ENCODE measurements at places on chromosomes 5 and 9.

DNA sequence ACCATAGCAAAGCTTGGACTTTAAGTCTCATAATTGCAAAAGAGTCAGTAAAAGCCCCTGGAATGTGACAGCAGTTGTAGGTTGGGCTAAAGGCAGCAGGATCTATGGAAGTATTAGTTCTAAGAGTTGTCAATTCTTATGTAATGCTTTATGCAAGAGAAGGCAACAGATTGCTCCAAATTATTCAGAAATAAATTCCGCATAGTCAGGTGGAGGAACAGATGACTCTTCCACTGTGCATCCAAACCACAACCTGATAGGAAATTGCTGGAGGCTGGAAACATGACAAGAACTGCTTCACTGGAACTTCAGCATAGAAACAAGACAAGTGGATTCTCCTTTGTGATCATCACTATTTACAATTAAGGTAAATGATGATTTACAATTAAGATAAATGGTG, 101.0 kb downstream of the STARD4 start:
- no peak for DNase-seq

GRCh38 chr9:70949239-70949638, 172.2 kb downstream of the TRPM3 start:
- DNase-seq = no peak

GRCh38 chr9:83425240-83425639, 113.0 kb downstream of the FRMD3 start:
- DNase-seq = no peak

- DNase-seq = no peak
These were observed 9.0 kb downstream of the COL5A1 start for GRCh38 chr9:134650431-134651190.

DNA sequence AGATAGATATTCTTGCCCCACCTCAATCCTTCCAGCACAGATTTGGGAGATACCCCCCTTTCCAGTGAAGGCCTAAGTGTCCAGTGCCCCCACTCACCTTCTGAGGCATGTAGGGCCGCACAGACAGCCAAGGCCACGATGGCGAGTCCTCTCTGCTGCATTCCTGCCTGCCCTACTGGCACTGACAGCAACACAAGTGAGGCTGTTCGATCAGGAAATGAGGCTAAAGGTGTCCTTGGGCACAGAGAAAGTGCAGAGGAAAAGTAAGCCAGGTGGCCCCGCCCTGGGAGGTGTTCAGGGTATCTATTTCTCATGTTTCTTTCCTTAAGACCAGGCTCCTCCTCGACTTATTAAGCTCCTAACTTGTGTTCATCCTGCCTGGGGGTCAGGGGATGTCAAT, at the start of gene CCL28:
TSS of gene CCL28 (minus strand) at position 236 of the 400 bp plus-strand sequence. CDS start at position 161, 75 bp downstream.
- no peak for DNase-seq

- DNase-seq = no peak
These were observed 39.6 kb downstream of the ZNF608 start for GRCh38 chr5:124706729-124707361.

DNA sequence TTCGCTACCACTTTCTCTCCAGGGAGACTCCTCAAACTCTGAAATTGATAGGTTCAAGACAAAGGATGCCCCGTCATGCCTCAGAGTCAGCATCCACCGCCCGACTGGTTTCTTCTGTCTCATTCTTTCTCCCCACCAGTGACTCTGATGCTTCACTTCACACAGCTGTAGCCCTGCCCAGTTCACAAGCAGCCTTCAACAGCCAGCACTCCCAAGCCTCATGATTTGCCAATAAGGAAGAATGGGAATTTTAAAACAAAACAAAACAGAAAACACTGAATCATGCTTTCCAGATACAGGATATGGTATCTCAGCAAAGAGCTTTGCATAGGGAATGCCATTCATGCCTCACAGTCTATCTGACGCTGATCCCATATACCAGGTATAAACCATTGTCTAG, 371.2 kb upstream of the RORB start:
- DNase-seq = no peak

DNA sequence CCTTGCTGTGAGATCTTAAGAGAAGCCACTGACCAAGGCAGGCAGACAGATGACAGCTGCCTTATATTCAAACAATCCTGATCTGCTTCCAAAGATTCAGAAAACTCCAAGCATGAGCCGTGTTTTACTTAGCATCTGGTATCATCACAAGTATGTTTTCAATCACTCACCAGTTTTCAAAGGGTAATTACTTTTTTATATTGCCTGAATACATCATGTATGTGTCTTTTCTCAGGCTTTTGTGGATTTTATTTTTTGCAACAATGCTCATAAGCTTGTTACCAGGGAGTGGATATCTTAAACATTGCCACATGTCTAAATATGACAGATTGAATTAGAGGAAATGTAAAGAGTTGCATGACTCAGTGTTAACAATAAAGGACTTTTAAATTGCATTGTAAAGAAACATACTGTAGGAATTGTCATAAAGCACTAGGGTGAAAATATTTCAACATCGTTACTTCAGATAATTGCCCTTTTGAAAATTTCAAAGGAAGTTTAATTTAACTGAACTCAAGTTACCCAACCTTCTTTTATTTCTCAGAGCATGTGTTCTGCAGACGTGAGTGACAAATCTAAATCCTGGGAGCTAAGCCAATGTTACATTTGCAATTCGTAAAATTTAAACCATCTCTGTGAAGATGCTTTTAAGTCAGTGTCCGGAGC, 326.1 kb downstream of the PLK2 start:
- DNase-seq = peak; percentile 87

GRCh38 chr5:137470111-137470920, 28.8 kb downstream of the SPOCK1 start:
- peak; percentile 94 for DNase-seq

DNA sequence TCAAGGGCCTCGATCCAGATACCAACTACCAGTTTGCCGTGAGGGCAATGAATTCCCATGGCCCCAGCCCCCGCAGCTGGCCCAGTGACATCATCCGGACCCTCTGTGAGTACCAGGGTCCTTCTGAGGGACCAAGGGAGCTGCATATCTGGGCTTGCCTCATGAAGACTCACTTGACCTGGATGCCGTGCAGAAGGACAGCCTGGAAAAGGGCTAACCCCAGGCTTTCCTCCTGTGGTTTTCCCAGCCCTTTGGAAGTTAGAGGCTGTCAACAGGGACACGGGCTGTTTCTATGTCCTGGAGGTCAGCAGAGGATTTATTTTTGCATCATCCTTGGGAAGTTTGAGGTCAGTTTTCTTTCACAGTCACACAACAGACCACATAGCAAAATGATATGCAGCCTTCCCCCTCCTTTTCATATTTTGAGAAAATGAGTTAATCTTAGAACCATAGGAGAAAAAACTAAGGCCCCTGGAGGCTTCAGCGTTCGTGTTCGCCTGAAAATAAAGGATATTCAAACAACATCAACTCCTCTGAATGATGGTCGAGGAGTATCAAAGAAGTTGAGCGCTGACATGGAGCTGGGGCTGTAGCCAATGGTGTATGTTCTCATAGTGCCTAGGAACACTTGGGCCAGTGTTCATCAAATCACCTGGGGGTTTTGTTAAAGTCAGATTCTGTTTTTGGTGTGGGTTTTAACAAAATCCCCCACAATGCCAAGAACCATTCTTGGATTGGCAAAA, 112.2 kb downstream of the EGFLAM start:
- DNase-seq = no peak

- DNase-seq = no peak
These were observed 55.1 kb downstream of the C9orf152 start for GRCh38 chr9:110152704-110153374.

DNA sequence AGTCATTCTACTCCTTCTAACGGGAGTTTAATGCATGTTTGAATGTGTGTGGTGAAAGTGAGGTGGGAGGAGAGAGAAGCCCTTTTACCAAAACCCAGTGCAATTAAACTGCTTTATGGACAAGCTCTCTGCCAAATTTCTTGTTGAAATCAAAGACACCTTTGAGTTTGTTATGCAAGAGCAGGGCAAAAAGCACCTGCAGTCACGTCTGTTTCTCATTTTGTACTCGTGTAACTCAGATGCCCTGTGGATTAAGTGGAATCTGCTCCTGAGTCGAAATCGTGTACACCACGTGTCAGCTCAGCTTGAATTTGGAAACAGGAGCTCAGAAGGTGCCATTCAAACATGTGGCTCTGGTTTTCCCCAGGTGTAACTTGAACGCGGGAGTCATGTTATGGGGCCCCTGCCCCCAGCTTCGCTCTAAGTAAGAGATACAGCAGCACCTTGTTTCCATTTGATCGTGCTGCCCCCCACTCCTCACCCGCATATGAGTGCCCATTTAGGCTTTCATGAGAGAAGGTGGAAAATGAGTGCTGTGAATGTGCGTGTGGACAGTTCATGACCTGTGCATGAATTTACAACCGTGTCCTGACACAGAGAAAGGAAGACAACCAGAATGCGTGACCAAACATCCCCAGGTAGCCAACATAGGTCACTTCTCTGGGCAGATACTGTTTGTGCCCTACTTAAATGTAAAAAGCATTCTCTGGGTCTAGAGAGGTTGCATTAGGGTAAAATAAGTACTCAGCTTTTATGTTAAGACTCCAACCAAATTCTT, 347.0 kb upstream of the SLC30A5 start:
- no peak for DNase-seq

GRCh38 chr5:111775224-111775623, 18.2 kb upstream of the NREP start:
- no peak for DNase-seq

Measured in BJ (cell line).